ENCODE measurements at places on chromosomes 5 and 9. TPM values are rescaled to one million over a fixed set of nuclear protein-coding genes. Genes with fewer than 3 reads are reported as not detected.

CDH9 gene
- not detected for total RNA-seq

IL5 gene
- not detected for total RNA-seq

FOXD4 gene
- 0.13 TPM for total RNA-seq

TOR4A gene
- 23.5 TPM for total RNA-seq

GMCL2 gene
- total RNA-seq = not detected

WDR31 gene
- 0.38 TPM for total RNA-seq

CFAP90 gene
- not detected for total RNA-seq

FABP6 gene
- total RNA-seq = not detected

RAPGEF6 gene
- 15.8 TPM for total RNA-seq

INSYN2B gene
- total RNA-seq = 1.4 TPM

HAPLN1 gene
- total RNA-seq = not detected

PCDHA9 gene
- under 0.01 TPM for total RNA-seq

AIF1L gene
- total RNA-seq = 2.4 TPM

RAI14 gene
- 149 TPM for total RNA-seq
